Skin of body (tissue), 3 donors: ENCODE measurements at places on chromosomes 3 and 15.

- DNase-seq = no peak
Observed at GRCh38 chr3:48688032-48688736, 2.5 kb upstream of the NCKIPSD start.

- no peak for DNase-seq
Observed at GRCh38 chr3:49123687-49124086, 3.1 kb upstream of the USP19 start.

- DNase-seq = no peak
Observed at GRCh38 chr3:13172644-13173013, 99.4 kb upstream of the IQSEC1 start.

DNA sequence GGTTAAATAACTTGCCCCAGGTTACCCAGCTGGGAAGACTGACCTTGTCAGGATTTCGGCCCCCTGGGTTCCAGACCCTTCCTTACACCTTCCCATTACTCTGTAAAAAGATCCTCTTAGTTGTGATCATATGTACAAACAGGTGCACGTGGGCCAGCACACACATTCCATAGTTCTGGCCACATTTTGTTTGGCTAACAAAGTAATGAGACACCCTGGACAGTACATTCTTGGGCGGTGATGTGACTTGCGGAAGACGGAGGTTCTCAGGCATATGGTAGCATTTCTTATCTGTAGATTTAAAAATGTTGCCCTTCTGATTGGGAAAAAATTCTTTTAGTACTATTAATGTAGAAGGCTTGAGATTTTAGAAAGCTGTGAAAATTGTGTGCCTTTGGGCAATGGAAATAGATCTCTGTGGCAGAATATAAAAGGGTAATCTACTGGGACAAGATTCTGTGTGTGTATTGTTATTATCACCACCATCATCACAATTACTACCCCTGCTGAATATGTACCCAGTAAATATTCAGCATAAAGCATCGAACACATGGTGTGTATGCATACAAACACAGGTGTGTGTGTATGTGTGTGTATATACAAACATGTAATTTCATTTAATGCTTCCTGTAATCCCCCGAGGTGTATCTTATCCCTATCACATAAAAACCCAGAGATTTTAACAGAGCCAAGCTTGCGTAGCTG, 205.4 kb upstream of the UBE2E1 start:
- DNase-seq = no peak

DNA sequence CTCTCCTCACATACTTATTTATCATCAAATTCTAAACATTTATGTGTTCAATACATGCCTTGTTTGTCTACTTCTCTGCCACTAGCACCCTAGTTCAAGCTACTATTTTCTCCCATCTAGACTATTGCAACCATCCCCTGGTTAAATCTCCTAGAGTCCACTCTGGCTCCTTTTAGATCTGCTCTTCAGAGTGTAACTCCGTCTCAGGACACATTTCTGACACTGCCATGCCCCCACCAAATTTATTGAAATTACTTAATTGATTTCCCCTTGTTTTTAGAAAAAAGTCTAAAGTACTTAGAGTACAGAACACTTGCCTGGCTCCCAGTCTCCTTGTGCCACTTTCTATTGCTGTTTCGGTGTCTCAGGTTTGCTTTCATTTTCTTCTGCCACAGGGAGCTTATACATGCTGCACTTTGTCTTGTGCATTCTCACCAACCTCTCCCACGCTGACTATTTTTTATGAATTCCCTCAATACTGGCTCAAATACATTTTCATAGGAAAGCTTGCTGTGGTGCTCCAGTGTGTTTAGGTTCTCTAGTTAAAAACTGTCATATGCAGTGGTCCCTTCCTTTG, 792.3 kb downstream of the DIPK2A start:
- DNase-seq = no peak

DNA sequence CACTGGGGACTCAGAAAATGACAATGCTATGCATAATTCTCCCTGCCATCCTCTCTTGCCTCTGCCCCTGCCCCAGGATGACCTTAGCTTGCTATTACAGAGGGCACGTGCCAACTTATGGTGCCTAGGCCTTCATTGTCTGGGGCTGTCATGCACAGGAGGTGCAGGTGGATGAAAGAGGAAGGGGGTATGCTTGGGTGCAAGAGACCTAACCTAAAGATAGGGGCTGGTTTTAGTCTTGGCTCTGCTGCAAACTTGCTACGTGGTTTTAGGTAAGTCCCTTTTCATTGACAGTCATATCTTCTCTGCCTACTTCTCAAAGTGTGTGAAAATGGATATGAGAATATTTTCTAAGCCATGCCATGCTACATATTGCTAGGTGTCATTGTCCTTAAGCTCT, 161.3 kb downstream of the EPHB1 start:
- no peak for DNase-seq

- DNase-seq = no peak
Observed at GRCh38 chr3:102573483-102574028, 138.7 kb downstream of the ZPLD1 start.

DNA sequence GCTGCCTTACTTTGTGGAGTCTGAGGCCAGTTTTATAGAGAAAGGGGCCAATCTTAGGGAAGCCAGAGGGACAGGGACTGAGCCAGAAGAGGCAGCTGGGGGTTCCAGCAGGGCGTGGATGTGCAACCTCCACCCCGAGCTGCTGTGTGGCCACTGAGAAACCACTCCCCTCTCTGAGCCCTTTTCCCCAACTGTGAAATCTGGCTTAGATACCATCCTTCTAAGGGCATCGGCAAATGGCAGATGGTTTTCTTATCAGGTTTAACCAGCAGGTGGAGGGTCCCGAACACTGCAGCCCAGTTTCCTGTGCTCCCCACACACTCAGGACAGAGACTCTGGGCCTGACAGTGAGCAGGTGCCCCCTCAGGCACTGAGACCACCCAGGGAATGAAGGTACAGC, 55.8 kb upstream of the SLC6A6 start:
- no peak for DNase-seq

DNA sequence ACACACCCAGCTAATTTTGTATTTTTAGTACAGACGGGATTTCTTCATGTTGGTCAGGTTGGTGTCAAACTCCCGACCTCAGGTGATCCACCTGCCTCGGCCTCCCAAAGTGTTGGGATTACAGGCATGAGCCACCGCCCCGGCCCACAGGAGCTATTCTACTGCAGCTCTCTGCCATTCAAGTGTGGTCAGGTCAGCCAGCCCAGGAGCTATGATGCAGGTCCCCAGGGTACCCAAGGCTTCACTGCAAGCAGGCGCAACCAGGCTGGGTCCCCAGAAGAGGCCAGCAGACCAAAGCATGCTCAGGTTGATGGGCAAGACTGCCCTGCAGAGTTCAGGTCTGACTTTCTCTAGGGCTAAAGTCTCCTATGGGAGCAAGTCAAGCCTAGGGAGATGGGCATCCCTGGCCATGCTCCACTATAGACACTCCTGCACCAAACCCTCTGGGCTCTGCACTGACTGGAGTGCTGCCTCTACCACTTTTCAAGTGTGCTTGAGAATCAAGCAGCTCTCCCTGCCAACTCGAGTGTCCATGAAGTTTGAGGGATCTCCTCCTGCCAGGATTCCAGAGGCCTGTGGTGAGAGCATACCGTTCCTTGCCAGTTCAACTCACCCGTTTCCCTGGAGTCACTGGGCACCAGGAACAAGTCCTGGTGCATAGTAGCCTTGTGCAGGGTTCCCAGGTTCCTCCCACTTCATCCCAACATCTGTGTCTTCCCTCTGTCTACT, 30.9 kb downstream of the MYO9A start:
- DNase-seq = no peak
